ENCODE measurements at places on chromosomes 6 and 20. TPM values are rescaled to one million over a fixed set of nuclear protein-coding genes. Genes with fewer than 3 reads are reported as not detected.
A peak's percentile ranks its signal among the peaks of the same experiment; 100 is the strongest.

DNA sequence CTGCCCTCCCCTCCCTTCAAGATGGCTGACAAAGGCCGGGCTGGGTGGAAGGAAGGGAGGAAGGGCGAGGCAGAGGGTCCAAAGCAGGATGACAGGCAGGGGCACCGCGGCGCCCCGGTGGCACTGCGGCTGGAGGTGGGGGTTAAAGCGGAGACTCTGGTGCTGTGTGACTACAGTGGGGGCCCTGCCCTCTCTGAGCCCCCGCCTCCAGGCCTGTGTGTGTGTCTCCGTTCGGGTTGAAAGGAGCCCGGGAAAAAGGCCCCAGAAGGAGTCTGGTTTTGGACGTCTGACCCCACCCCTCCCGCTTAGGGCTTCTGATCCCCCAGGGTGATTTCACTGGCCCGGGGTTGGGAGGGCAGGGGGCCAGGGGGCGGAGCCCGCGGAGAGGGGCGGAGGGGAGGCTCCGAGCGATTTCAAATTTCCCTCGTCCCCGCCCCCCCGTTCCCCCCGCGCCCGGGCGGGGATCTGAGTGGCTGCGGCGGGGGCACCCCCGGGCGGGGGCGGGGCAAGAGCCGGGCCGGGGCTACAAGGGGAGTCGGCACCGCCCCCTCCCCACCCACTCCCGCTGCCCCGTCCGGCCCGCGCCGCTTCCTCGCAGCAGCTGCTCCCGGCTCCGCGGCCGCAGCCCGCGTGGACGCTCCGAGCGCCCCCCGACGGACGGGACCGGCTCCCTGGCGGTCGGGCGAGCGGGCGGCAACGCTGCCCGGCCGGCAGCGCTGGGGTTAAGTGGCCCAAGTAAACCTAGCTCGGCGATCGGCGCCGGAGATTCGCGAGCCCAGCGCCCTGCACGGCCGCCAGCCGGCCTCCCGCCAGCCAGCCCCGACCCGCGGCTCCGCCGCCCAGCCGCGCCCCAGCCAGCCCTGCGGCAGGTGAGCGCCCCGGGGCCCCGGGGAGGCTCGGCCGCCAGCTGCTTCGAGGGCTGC, at the start of gene DNMT3B:
TSS of gene DNMT3B (plus strand) at position 555 of the 923 bp plus-strand sequence. CDS start 17,939 bp downstream, outside the sequence.
- peak; percentile 76 for DNase-seq

DNA sequence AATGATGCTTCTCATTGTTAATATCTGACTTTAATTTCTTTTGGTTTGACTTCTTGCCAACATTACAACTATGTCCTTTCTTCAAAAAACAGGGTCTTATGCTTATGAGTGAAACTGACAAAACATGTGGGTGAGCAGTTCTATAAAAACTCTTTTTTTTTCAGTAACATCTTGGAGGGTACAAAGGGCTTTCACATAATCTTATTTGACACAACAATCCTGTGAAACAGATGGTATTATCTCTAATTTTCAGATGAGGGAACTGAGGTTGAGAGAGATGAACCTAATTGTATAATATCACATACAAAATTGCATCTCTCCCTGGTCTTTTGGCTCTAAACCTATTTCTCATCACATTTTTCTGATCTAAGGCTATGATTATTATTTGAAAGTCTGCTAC, 38.3 kb downstream of the MAPK14 start:
- no peak for DNase-seq

COL19A1 gene
- 0.18 TPM for total RNA-seq

- no peak for DNase-seq
These were observed 9.9 kb downstream of the ZNF311 start for GRCh38 chr6:28995093-28995650.

- no peak for DNase-seq
These were observed 44.9 kb downstream of the SNAI1 start for GRCh38 chr20:50027611-50028105.

GRCh38 chr6:36069573-36069972, 42.0 kb downstream of the MAPK14 start:
- DNase-seq, result no peak

GRCh38 chr6:24214984-24215383, 89.0 kb downstream of the NRSN1 start:
- DNase-seq, result no peak

SIM1 gene
- not detected for total RNA-seq

OVOL2 gene
- not detected for total RNA-seq

CAP2 gene
- not detected for total RNA-seq

SLC17A1 gene
- 0.27 TPM for total RNA-seq

GRCh38 chr6:97462938-97463598, 180.1 kb upstream of the MMS22L start:
- no peak for DNase-seq

BEND6 gene
- not detected for total RNA-seq

GRCh38 chr20:20070871-20071726, 18.8 kb downstream of the CFAP61 start:
- DNase-seq, result no peak

DNA sequence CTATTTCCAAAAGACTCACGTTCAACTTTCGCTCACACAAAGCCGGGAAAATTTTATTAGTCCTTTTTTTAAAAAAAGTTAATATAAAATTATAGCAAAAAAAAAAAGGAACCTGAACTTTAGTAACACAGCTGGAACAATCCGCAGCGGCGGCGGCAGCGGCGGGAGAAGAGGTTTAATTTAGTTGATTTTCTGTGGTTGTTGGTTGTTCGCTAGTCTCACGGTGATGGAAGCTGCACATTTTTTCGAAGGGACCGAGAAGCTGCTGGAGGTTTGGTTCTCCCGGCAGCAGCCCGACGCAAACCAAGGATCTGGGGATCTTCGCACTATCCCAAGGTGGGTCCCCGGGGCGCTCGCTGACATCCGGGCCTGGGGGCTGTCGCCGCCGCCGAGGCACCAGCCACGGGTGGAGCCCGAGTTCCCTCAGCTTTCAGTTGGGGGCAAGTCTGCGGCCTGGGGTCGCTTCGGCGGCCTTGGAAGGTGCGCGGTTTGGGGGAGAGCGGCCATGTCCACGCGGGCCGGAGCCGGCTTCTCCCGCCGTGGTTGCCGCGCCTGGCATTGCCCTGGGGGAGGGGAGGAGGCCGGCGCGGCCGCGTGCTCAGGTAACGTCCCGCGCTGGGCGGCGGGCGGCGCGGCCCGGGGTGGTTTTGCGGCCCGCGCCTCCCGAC, 429 bp downstream of the AMD1 start:
- peak; percentile 67 for DNase-seq

DNA sequence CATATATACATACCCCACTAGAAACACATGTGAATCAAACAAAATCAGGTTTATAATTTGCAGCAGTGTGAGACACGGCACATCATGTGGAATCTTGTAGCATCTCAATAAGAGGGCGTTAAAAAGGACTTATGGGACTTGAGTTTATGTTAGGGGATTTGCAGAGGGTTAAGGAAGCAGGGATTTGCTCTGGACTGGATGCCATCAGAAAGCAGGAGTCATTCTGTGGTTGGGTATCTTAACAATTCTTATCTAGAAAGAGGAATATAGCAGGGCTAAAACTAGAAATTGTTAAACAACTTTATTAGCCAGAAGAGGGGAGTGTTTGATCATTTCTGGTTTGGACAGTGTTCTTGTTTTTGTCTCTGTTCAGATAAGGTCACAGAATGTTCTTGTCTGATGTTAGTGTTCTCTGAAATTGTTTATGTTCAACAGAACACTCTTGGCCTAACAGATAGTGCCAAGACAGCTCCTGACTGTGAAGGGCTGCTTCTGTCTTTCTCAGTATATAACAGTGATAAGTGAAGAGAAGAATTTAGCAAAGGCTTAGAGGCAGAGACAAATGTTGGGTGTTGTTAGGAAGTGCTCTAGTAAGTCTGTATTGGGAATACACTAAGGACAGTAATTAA, 39.2 kb downstream of the LIN28B start:
- DNase-seq, result no peak

GRCh38 chr6:161413355-161413771, 139.5 kb upstream of the AGPAT4 start:
- no peak for DNase-seq

DNA sequence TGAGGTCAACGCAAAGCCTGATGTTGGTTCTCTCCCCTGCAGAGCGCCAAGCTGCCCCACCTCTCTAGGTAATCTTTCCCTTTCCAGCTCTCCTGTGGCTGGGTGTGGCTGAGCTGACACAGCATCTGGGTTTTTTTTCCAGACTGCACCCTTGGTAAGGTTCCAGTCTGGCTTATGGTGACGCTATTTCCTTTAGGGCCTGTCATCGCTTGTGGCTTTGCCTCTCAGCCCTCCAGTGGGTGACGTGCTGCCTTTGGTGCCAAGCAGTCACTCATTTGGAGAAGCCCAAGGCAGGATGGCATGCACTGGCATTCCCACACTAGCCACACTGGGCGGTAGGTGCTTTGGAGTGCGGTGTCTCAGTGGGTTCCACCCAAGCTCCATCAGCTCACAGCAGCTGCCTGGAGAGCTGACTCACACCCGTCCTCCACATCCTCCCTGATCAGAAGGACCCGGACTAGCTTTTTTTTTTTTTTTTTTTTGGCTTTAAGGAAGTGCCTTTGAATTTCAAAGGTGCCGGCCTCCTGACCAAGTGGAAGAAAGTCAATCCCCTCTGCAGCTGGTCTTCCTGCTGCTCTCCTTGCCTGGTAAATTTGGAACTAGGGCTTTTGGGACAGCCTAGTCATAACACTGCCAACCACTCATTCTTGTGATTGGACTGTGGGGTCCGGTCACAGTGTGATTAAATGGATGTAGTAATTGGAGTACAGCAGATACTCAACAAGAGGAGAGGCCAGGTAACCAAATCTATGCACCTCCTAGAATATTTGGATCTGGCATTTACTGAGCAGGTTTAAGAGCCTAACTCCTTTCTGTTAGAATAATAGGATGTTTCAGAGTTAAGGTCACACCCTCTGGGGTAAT, 153.6 kb downstream of the CD83 start:
- DNase-seq, result peak; percentile 51

- DNase-seq, result no peak
These were observed 27.7 kb downstream of the EIF2S2 start for GRCh38 chr20:34084227-34084923.

DNA sequence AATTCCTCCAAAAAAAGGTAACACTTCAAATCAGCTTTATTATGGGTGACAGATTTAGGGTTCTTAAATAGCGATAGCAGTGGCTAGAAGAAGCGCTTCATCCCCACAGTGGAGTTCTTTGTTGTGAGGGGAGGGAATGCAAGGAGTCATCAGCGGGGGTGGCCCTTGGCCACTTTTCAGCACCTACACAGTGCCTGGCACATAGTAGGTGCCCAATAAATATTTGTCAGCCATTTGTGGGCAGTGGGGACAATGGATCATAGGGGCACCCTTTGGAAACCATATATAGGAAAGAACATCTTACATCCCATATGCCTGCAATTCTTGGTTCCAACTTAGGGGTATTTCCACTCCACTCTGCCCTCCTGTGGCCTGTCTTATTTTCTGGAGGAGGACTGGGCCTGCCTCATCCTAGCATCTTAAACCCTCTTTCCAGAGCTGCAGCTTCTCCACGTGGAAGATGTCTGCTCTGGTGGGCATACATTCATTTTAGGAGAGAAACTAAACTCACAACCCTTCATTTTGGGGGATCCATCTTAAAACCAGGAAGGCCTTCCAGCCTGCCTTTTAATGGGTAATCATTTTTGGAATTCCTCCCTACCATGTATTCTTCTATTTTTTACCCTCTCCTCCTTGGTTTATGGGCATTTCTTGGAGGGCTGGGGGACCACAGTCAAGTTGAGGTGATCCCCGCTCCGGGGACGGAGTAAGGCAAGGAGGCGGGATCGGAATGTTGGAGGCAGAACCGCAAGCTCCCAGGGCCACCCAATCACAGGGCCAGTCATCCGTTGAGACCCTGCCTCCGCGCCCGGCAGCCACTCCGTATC, 2.6 kb upstream of the GPSM3 start:
- DNase-seq, result peak; percentile 25

Data from natural killer cell (primary cell).